ENCODE measurements at places on chromosomes 5 and 9. TPM values are rescaled to one million over a fixed set of nuclear protein-coding genes. Genes with fewer than 3 reads are reported as not detected.

STK32A gene
- 1.7 TPM for total RNA-seq

GLDC gene
- 0.85 TPM for total RNA-seq

SPATA31C1 gene
- total RNA-seq, result not detected

ZDHHC11 gene
- 1.7 TPM for total RNA-seq

PPP6C gene
- 13.0 TPM for total RNA-seq

PCDHGC4 gene
- 0.77 TPM for total RNA-seq

DCTN4 gene
- 72.4 TPM for total RNA-seq

C9orf78 gene
- total RNA-seq, result 40.6 TPM

NTRK2 gene
- total RNA-seq, result 2.3 TPM

ENG gene
- 34.3 TPM for total RNA-seq

SLC25A2 gene
- 0.19 TPM for total RNA-seq

FCN2 gene
- total RNA-seq, result not detected

PHF24 gene
- 0.28 TPM for total RNA-seq

FAM221B gene
- total RNA-seq, result not detected

GABRB2 gene
- total RNA-seq, result under 0.01 TPM

ABLIM3 gene
- total RNA-seq, result 22.8 TPM

ACSL6 gene
- total RNA-seq, result under 0.01 TPM

LHX2 gene
- total RNA-seq, result 0.19 TPM

RASGRF2 gene
- total RNA-seq, result 3.9 TPM

HRCT1 gene
- total RNA-seq, result 0.58 TPM

RASEF gene
- total RNA-seq, result under 0.01 TPM

SLC25A48 gene
- not detected for total RNA-seq

LPAR1 gene
- 50.7 TPM for total RNA-seq

CDX1 gene
- 0.38 TPM for total RNA-seq

RLN2 gene
- total RNA-seq, result not detected

SLC22A4 gene
- total RNA-seq, result 2.3 TPM

ENHO gene
- not detected for total RNA-seq

RNF208 gene
- total RNA-seq, result 0.28 TPM

OR1J2 gene
- total RNA-seq, result not detected

CFAP157 gene
- 0.28 TPM for total RNA-seq

TAF11L5 gene
- total RNA-seq, result not detected

LAMC3 gene
- under 0.01 TPM for total RNA-seq

C8G gene
- total RNA-seq, result not detected

SMIM33 gene
- under 0.01 TPM for total RNA-seq

ANKRD31 gene
- total RNA-seq, result 0.19 TPM
